ENCODE measurements at places on chromosomes 12 and 14. TPM values are rescaled to one million over a fixed set of nuclear protein-coding genes. Genes with fewer than 3 reads are reported as not detected.

C12orf50 gene
- polyA plus RNA-seq: 0.24 TPM

ARMH4 gene
- 15.4 TPM for polyA plus RNA-seq

KRT8 gene
- polyA plus RNA-seq: 1.7 TPM

PGF gene
- polyA plus RNA-seq: 13.5 TPM

FBXO21 gene
- 69.4 TPM for polyA plus RNA-seq

TAS2R9 gene
- 0.24 TPM for polyA plus RNA-seq

GRCh38 chr12:103586132-103586531 is 941 bp upstream of the STAB2 start:
- DNase-seq: no peak

DNA sequence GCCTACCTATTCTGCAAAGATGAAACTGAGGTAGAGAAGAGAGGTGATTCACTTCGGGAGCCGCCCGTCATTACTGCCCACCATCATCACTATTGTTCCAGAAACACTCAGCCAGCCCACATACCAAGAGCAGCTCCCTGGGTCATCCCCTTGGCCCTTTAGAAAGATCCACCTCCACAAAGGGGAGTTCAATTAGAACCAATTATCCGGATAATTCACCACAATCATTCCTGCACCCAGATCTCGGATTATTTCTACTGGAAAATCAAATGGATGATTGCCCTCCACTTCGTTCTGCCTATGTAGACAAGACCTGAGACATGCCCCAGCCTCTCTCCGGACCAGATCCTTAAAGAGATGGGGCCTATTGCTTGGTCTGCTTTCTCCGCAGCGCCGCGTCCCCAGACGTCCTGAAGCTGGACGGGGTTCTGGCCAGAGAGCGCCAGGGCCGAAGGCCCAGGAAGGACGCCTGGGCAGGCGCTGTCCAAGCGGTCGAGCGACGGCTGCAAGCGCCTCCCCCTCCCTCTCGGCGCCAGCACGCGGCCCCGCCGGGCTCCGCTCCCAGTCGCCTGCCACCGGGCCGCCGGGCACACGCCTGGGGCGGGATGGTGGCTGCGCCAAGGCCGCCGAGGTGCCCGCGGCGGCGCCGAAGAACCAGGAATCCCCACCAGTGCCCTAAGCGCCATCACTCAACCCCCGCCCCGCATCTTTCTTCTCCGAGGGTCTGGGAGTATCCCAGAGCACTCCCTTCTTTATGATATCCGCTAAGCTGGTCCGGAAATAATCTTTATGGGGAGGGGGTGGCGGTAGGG is 1.3 kb upstream of the ASCL1 start:
- peak; percentile 77 for DNase-seq

- DNase-seq: no peak
Measured at GRCh38 chr12:132074216-132074615, 69.9 kb downstream of the DDX51 start.

- DNase-seq: no peak
Measured at GRCh38 chr12:49923035-49923644, 19.4 kb upstream of the FAIM2 start.

DNA sequence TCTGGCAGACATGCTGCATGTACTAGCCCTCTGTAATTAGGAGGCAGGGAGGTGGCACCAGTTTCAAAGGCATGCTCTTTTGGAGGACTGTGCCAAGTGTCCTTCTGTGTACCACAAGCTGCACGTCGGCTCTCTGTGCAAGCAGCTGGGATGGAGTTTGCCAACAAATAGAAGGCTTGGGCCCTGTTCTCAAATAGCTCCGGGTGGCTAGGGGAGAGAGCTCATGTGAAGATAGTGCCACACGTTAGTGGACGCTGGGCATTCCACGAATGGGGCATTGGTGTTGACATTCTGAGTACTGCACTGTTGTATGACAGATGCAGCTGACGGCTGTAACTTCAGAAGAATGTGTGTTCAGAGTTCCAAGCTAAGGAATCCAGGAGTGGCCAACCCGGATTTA is 4.4 kb downstream of the AACS start:
- peak; percentile 38 for DNase-seq

GRCh38 chr14:54475187-54475899 is 13.4 kb downstream of the GMFB start:
- DNase-seq: no peak

GRCh38 chr14:91230397-91231035 is 14.0 kb downstream of the GPR68 start:
- no peak for DNase-seq

- DNase-seq: no peak
Measured at GRCh38 chr12:98591209-98591608, 2.3 kb upstream of the SLC25A3 start.

DNA sequence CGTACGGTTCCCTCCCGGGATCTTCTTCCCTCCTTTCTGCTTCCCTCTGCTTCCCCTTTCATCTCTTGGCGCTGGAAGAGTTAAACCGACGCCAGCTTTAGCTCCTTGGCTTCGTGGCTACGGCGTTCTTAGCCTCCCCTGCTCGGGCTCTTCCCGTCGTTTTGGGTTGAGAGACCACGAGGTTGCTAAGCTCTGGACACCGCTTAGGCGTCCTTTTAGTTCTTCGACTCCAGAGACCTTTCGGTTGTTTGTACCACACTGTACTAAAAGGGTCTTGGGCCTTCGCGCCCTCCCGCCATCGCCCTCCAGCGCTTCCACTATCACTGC is 545 bp downstream of the CPSF2 start:
- DNase-seq: peak; percentile 89

DNA sequence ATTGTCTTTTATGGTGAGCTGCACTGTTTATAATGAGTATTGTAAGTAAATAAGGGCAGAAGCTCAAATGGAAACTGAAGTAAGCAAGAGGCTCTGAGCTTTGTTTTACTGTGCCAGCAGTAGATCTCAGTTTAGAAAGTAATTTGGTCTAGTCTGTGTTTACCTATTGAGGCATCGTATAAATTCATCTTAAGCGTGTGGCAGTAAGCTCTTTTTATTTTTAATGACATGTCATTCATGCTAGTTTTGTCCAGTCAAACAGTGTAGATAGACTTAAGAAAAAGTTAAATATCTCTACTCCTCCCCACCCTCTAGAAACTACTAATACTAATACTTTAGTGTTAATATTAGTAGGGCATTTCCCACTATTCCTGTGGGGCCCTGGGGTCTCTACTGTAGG is 2.0 kb downstream of the ANO6 start:
- DNase-seq: no peak

- DNase-seq: no peak
Measured at GRCh38 chr12:21600196-21600595, 4.5 kb downstream of the GYS2 start.

Data from spinal cord (tissue), 10 donors.